Substantia nigra (tissue), 51 donors: ENCODE measurements at places on chromosomes 7 and 10.

GRCh38 chr7:128302139-128302538 lies 41.6 kb downstream of the RBM28 start:
- DNase-seq = no peak

DNA sequence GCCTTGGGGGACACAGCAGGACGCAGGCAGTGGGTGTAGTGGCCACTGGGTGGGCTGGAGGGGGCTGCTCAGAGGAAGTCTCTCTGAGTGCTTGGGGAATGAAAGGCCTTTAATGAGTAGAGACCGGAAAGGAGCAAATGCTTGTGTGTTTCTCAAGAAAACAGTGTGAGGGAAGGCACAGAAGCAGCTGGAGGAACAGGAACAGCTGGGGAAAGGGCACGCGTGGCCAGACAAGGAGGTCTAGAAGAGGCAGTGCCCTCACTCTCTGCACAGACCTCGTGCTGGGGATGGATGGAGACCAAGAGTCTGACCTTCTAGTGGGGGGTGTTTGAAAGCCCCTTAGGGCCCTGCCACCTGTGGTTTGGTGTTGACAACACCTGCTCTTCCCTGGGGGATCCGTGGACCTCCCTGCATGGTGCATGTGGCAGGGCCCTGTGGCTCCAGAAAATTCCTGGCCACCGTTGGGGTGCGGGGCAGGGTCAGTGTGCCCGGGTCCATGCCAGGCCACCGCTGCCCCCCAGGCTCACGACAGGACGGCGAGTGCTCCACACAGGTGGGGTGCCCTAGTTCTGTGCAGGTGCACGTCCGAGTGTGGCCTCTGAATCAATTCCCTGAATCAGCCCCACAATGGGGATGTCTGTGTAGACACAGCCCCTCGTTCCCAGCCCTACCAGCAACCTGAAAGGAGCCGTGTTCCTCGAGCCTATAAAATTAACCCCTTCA lies 25.9 kb upstream of the FAM20C start:
- DNase-seq = no peak

GRCh38 chr10:59362144-59362958 lies at the start of gene FAM13C:
TSS of gene FAM13C (minus strand) at chr10:59362549. CDS start at chr10:59362460, 89 bp downstream.
- peak; percentile 66 for DNase-seq

- DNase-seq = no peak
These were observed 9.6 kb downstream of the LIPN start for GRCh38 chr10:88769384-88769783.

- peak; percentile 58 for DNase-seq
These were observed 40.3 kb upstream of the EFCAB10 start for GRCh38 chr7:105621617-105622016.

- DNase-seq = no peak
These were observed 285.9 kb downstream of the KLF6 start for GRCh38 chr10:3499120-3499519.

- DNase-seq = no peak
These were observed 17.2 kb upstream of the STRIP2 start for GRCh38 chr7:129417073-129417472.

DNA sequence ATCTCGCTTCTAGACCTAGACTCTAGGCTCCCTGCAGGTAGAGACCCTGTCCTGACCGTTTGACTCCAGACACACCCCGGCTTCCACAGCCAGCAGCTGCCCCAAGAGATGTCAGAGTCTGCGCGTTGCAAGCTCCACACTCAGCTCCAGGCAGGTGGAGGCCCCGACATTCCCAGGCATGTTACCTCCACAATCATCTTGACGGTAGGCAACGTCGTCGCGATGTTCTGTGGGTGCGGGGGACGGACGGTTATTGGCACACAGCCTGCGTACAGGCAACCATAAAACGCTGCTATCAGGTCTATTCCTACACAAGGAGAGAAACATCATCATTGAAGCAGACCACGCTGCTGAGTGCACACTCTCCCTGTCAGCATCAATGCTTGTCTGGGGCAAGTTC lies 213.2 kb downstream of the ZMYND11 start:
- no peak for DNase-seq

GRCh38 chr7:124908259-124908658 lies 21.4 kb downstream of the POT1 start:
- no peak for DNase-seq

DNA sequence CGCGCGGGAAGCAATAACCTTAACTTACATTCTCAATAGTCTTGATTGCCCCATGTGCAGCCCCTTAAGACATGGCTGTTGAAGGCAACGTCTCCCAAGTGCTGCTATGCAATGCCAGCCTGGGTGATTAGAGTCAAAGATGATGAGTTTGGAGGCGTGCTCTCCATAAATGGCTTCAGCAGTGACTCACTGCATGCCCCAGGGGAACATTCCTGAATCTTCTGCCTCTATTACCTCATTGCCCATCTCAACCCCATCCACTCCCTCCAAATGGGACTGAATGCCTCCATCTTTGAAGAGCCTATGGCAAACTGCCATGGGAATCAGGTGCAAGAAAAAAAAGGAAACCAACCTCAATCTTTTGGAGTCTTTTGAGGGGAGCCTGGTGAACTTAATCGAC lies 282.8 kb downstream of the SNX10 start:
- no peak for DNase-seq

DNA sequence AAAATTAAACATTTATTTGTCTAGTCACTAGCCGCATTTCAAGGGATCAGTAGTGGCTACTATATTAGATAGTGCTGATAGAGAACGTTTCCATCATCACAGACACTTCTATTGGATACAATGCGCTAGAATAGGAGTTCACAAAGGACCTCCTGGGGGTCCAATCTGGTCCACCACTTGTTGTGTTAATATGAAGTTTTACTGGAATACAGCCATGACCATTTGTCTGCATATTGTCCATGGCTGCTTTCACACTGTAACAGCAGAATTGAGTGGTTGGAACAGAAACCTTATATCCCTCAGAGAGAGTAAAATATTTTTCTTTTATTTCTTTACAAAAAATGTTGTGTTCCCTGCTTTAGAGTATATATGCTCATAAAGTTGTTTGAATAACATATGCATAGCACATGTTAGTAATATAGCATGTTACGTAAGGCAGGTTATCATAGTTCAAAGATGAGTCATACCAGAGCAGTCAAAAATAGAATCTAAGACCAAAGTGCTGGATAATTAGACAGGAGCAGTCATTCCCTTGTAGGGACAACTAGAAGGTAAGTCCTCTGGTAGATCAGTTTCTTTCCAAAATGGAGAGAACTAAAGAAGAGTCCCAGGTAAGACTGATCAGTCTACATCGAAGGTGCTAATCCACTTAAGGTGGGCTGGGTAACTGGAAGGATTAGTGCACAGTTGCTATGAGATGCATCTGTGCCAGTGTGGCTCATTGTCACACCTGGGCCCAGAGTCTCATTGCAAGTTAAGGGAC lies 14.9 kb downstream of the BZW2 start:
- no peak for DNase-seq

- no peak for DNase-seq
These were observed 994 bp upstream of the CYP51A1 start for GRCh38 chr7:92135052-92135889.

- no peak for DNase-seq
These were observed 6.6 kb upstream of the STRIP2 start for GRCh38 chr7:129427526-129428045.

GRCh38 chr10:129045599-129045998 lies 421.4 kb upstream of the MGMT start:
- DNase-seq = no peak

- no peak for DNase-seq
These were observed 1391.1 kb upstream of the LRRTM3 start for GRCh38 chr10:65534771-65535170.

GRCh38 chr7:66352071-66352470 lies 146.9 kb downstream of the TPST1 start:
- no peak for DNase-seq

- DNase-seq = no peak
These were observed 46.1 kb upstream of the SLF2 start for GRCh38 chr10:100866575-100867098.

DNA sequence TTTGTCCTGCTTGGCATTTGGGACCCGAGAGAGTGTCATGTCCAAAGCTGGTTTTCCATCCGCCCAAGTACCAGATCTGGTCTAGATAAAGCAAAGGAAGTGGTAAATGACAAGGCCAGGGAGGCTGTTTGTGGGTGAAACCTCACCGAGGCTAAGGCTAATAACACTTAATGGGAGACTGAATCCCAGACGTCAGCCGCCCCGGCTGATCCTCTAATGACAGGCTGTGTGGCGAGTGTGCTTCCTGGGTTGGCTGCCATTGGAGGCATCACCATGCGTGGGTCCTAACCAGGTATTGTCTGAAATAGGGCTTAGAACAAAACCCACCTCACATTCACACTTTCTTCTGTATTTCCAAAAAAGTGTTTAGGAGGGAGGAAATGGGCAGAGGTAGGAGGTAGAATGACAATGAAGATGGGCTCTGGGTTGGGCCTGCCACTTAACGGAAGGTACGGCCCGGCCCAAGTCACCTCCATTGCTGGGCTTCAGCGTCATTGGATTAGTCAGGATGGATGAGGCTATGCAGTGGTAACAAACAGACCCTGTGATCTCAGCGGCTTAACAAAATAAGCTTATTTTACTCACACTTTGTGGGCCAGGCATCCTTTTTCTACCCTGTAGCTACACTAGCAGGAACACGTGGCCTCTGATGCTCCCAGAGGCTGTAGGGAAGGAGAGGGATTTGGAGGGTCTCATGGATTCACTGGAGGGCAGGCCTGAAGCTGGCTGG lies 59.7 kb downstream of the PROSER2 start:
- DNase-seq = no peak

DNA sequence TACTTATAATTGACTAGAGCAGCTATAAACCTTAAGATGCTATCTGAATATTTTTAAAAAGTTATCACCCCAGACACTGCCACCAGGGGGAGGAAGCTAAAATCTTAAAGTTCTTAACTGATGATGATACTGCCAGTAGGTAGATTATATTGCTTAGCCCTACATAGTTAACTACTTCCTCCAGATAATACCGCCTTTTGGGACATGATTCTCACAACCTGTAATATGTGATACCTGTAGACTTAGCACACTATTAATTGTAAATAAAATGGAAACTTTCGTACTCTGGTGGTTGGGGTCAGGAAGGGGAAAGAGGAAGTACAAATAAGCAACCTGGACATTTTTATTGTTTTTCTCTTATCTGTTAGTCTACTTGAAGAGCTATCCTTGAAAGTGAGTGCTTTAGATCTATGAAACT lies 268.9 kb downstream of the ADK start:
- DNase-seq = no peak

DNA sequence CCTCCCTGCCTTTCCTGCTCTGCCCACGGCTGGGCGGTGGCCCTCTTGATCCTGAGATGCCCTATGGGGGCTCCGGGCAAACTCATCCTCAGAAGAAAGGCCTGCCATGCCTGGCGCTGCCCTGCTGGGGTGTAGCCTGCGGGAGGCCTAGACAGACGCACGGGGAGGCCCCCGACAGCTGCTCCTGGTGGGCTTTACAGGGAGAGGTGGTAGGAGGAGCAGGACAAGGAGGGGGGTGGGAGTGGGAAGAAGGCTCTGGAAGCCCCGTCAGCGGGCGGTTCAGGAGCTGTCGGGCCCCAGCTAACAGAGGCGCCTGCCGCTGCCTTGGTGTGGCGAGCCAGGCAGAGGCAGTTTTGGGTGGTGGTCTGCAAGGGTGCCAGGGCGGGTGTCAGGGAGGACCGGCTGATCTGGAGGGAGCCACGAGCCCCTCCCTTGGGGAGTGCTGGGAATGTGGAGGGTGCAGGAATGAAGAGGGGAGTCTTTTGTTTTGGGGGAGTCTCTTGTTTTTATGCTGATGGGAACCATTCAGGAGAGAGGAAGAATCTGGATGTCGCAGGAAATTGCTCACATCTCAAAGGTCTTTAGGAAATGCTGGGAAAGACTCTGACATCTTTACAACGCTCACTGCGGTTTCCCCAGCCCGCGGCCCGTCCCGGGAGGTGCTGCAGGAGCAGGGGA lies 63.5 kb downstream of the CFAP46 start:
- no peak for DNase-seq

GRCh38 chr7:18663321-18663720 lies 167.8 kb downstream of the HDAC9 start:
- no peak for DNase-seq

DNA sequence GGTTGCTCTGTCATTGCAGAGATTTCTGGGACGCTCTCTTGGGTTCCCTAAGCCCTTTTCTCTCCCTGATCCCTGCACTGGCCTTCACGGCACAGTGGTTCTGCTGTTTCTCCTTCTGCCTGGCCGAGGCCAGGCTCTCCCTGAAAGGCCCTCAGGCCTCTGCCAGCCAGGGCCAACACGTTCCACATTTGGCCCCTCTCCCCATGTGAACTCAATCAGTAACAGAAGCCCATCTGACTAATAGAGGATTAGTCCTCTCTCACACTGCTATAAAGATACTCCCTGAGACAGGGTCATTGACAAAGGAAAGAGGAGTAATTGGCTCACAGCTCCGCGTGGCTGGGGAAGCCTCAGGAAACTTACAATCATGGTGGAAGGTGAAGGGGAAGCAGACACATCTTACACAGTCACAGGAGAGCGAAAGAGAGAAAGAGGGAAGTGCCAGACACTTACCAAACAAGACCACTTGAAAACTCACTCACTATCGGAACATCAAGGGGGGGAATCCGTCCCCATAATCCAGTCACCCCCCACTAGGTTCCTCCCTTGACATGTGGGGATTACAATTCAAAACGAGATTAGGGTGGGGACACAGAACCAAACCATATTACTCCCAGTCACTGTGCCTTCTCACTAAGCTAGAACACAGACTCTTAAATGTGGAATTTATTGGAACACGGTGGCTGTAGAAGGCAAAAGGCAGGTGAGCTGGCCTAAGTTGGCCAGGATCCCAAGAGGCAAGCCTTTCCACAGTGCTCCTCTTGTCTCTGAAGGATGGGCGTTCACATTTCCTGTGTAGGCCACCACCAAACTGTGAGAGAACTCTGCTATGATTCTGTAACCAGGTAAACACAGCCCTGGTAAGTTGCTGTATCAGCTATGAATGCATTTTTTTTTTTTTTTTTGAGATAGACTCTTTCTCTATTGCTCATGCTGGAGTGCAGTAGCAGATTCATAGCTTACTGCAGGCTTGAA lies 8.8 kb downstream of the FZD8 start:
- DNase-seq = no peak

DNA sequence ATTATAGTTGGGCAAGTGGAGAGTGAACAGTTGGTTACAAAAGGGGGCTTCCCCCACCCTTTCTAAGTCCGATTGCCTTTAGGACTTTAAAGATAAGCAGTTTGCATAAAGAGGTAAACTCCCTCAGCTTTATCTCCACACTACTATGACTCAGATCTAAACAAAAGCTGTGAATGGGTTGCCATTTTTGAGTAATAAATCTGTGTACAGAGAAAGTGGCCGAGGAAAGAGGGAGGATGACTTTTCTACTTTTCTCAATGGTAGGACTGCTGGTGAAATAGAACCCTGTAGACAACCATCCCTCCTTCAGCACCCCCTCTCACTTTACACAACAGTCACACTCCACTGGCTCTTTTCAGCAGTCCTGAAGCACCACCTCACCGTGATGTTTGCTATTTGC lies 71.2 kb downstream of the DNMBP start:
- DNase-seq = no peak

- no peak for DNase-seq
These were observed 82.8 kb downstream of the ALOX5 start for GRCh38 chr10:45456822-45457221.
